ENCODE measurements at places on chromosomes 3 and 15.

DNA sequence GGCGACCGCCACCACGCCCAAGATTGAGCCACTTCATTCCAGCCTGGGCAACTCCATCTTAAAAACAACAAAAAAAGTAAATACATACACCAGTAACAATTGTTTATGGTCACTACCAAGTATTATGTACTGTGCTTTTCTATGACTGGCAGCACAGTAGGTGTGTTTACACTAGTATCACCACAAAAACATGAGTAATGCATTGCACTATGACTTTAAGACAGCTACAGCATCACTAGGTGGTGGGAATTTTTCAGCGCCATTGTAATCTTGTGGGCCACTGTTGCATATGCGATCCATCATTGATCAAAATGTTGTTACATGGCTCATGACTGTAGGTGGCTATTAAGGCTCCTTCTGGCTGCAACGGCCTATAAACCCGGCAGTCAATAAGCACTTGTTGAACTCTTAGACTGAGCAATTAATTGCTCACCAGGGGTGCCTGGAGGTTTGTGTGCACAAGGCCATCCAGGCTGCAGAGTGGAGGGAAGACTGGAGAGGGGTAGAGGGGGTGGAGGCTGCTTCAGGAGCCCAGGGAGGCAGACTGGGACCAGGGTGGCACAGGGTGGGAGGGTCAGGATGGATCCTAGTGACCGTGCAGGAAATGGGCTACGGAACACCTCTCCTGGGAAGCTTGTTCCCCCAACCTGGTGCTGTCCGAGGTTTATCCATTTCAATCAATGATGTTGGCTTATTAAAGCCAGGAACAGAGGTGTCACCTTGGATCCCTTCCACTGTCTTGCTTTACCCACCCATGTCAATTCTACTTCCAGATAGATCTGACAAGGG is 17.9 kb upstream of the COPG1 start:
- no peak for DNase-seq

DNA sequence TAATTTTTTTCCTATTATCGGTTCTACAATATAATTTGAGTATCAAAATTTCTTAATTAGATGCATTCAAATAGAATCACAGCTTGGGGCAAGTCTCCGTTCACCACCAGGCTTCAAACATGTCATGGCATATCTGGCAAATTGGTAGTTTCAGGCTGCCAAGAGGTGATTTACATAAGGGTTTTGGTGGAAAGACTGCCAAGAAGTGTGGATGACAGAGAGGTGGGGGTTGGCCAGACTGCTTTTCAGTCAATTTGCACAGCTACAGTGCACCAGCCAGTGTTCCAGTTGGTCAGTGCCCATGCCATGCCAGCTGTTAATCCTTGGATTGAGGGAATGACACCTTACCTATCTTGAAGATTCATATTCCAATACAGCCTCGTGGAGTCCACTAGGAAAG is 8.4 kb upstream of the GSK3B start:
- DNase-seq, result no peak

DNA sequence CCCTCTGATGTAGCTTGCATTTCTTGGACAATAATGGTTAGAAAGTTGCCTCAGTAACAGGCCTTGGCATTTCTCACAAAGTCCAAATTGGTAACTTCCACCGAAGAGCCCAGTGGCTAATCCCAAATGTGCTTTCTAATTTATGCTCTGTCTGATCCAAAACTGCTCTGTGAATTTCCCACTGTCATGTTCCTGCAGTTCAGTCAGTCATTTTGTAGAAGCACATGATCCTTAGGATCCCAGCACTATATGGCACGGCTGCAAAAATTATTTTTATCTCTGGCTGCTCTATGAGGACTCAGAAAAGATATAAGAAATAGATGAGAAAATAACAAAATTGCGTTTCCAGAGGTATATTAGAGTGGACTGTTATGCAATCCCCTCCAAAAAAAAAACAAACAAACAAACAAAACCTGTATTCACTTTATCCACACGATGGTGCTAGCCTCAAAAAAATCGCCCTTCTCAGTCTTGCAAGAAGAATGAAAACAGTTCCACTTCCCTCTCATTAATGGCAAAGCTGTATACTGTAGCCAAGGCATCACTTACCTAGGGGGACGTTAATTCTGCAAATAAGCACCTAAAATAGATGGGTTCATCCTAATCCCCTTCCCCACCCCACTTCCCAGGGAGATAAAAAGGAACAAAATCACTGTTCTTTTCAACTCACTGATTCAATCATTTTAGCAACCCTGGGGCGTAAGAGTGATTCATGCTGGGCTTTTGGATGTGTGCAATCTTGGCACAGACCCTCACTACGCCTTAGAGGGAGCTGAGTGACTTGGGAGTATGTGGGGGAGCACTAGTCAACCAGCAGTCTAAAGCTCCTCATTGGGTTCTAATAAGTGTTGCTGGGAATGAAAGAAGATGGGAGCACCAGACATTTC is 61.3 kb downstream of the TMCO5A start:
- peak; percentile 88 for DNase-seq

GRCh38 chr15:68427366-68427765 is 4.6 kb downstream of the ITGA11 start:
- no peak for DNase-seq

GRCh38 chr3:16871915-16872842 is 12.6 kb upstream of the PLCL2 start:
- DNase-seq, result no peak

DNA sequence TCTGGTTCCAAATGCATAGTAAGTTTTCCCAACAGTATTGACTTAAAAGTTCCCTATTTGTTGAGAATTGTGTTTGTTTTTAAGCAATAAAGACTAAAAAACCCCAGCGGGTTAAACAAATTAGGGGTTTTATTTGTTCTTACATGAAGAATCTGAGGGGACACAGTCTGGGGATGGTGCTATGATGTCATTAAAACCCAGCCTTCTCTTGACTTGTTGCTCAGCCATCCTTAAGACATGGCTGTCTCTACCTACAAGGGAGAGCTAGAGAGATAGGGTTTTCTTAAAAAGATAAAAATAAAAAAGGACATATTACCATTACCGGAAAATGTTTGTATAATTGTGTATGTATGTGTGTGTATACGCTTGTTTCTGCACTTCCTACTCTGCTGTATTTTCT is 11.7 kb upstream of the ARL14 start:
- no peak for DNase-seq

GRCh38 chr3:195168009-195168762 is 102.8 kb downstream of the XXYLT1 start:
- DNase-seq, result no peak

- no peak for DNase-seq
These were observed 59.8 kb upstream of the AADACL2 start for GRCh38 chr3:151673974-151674373.

DNA sequence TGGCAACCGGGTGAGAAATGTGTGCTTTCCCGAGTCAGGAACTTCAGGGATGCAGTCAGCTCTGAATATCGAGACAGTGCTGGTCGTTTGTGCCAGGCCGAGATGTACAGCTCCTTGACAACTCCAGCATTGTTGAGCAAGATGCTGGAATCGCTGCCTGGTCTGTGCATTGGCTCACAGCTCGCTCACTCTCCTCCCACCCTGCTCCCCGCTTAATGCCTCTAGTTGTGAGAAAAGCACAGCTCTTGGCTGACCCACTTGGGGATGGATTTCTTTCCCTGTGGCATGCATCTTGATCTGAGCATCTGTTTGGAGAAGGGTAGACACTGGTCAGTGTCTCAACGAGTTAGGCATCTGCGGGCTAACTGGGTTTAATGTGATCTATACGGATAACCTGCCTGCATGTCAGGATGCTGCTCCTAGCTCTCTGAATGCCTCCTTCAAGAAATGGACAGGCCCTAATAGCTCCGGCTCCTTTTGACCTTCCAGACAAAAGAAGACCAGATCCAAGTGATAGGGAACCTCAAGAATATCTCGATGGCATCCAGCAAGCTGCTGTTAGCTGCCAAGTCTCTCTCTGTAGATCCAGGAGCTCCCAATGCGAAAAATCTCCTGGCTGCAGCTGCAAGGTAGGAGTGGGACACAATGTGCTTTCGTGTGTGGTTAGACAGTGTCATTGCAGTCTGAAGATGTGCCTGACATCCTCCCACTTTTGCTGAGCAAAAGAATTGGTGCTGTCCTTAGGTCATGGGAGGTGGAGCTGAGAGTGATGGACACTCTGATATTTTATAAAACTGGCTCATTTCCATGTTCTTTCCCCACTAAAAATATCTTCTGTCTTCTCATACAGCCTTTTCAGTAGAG is 302.2 kb upstream of the TPM1 start:
- DNase-seq, result peak; percentile 44

DNA sequence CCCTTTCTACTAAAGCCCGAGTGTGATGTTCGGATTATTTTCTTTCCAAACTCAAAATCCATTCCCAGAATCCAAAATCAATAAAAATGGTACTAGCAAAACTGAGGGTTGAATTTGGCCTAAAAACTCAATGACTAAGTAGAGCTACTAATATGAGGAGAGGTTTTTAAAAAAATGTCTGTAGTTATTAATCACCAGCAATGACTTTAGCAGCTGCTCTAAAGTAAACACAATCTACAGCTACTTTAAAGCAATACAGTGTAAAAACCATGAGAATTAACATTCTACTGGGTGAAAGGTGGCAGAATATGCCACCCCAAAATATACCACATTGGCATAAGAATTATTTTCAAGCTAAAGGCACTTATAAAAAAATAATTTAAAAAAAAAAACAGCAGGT is 23.5 kb downstream of the FHIT start:
- DNase-seq, result no peak

- DNase-seq, result no peak
These were observed 848 bp upstream of the GOLGA8B start for GRCh38 chr15:34584330-34584668.

- peak; percentile 95 for DNase-seq
These were observed 205.7 kb upstream of the ZPLD1 start for GRCh38 chr3:102229062-102229655.

GRCh38 chr15:48928877-48929538 is 34.7 kb downstream of the SHC4 start:
- no peak for DNase-seq

GRCh38 chr3:11371747-11372146 is 99.5 kb downstream of the ATG7 start:
- DNase-seq, result no peak

GRCh38 chr15:74631935-74632560 is 16.4 kb downstream of the CLK3 start:
- peak; percentile 77 for DNase-seq

DNA sequence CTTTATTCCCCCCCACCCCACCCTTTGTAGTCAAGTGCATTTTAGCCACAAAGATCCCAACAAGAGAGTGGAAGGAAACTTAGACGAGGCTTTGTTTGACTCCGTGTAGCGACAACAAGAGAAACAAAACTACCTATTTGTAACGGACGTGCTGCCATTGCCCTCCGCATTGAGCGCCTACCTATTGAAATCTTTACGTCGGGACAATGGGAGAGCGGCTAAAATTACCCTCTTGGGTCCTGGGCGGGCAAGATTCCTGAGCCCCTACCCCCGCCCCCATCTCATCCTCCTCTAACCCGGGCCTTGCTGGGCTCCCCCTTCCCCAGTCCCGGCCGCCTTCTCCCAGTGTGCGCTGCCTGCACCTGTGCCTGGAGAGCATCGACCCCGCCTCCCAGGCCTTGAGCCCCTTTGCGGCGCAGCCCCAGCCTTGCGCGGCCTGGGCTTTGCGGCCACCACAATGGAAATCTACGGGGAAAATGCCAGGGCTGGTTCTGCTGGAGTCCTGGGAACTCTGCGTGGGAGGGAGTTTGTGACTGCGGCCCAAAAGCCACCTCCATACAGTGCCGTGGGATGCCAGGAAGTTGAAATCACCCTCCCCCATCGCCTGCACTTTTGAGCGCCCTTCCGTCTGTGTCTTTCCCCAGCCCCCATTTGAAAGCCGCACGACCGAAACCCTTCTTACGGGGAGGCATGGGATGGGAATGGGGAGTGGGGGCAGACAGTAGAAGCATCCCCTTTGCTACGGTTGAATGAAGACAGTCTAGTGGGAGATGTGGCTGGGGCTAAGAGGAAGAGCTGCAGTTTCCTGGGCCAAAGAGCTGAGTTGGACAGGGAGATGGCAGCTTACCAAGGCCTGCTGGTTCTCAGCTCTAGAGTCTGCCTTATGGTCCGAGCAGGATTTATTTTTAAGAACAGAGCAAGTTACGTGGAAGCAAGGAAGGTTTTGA is 1.1 kb upstream of the SOX2 start:
- peak; percentile 77 for DNase-seq

- no peak for DNase-seq
These were observed 109.5 kb downstream of the VGLL4 start for GRCh38 chr3:11534011-11534792.

- no peak for DNase-seq
These were observed 12.0 kb downstream of the CD86 start for GRCh38 chr3:122067214-122067550.
